ENCODE measurements at places on chromosomes 1 and 21. TPM values are rescaled to one million over a fixed set of nuclear protein-coding genes. Genes with fewer than 3 reads are reported as not detected.

DNA sequence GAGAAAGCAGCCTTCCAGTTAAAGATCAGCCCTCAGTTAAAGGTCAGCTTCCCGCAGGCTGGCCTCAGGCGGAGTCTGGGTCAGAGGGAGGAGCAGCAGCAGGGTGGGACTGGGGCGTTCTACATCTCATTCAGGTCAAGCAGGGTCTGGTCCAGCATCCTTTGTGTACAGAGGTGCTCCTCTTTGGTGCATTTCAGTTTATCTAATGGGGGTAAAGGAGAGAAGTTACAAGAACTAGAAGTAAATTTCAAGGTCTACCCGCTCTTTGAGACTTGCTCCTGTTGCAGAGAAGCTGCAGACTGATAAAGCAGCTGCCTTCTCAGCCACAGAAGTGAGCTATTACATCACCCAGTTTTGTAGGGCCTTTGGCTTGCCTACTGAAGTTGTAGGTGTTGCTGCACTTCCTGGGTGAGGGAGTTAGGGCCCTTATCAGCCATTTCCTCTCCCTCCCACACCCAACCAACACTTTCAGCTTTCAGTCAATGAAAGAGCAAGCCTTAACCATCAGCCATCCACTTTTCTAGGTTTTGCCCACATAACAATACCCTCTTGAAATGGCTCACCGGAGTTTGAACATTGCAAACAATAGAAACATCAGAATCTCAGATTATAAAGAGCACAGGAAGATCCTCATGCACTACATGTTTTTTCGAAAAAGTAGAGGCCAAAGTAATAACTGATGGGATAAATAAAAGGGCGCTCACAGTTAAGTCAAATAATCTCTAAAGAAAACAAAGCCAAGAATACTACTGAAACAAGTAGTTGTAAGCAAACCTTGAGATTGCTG is 2.8 kb upstream of the NUP210L start:
- no peak for DNase-seq

GRCh38 chr1:223747838-223748335 is 35.5 kb downstream of the CAPN2 start:
- DNase-seq: no peak

Gene ABCA4
- polyA plus RNA-seq: 0.59 TPM

DNA sequence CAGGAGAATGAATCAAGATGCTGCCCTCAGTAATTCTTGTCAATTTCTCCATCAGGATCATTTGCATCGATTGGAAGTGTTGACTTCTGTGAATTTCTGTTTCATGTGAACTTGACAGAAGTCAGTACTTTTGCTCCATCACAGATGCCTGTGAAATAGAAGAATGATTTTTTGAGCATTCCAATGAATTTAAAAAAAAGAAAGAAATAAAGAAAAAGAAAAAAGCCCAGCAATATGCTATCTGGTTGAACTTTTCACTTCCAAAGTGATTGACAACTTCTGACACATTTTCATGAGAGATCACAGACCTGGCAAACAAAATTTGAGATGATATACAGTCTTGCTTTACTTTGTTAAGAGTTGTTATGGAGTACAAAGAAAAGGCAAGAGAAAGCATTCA is 175.3 kb downstream of the RWDD3 start:
- DNase-seq: no peak

Gene ECM1
- polyA plus RNA-seq: 3.2 TPM

DNA sequence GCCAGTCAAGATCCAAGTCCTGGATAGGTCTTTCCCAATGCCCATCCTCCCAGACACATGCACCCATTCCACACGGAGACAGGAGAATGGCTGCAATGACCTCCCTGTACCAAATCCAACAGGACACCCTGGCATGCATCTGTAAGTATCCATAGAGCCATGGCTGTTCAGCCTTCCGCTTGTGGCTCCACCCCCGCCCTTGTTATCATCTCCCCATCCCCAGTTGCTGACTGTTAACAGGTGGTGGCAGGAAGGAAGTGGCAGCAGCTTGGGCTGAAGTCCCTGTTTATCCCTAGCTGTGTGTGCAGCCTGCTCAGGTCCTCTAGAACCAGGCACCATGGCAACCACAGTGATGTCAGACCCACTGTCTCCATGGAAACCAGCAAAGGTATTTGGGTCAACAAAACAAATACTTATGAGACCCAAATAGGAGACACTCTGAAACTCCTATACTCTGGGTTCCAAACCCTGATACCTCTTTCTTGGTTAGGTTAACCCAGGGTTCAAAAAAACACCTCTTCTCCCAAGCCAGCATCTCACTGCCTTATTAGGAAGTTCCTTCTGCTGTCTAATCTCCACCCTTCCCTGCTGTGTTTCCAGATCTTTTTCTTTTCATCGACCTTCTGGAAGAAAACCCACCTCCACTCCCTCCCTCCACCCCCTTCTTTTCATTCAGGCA is 721 bp downstream of the PBXIP1 start:
- DNase-seq: no peak

Gene OR2L5
- polyA plus RNA-seq: not detected

Data from forelimb muscle (tissue), 1 donor.